NCI-H1105 (cell line): ENCODE measurements at places on chromosomes 13 and 19.

DNA sequence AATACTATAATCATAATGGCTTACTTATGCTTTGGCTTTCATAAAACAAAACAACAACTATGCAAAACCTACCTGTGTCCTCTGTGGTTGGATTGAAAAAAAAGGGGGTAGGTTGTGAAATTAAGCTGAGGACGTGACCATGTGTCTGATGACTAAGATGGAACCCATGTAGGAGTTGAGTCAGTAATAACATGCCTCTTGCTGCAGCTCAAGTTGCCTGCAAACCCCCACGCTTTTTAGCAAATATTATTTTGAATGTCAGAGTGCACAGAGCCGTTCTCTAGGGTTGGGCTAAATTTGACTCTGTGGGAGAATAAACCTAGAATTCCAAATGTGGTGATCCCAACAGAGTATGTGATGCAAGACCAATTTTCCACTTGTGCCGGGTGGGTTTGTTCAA, 209.3 kb downstream of the KCNRG start:
- DNase-seq, result no peak

GRCh38 chr19:5231857-5232678, 108.5 kb downstream of the PTPRS start:
- no peak for DNase-seq

DNA sequence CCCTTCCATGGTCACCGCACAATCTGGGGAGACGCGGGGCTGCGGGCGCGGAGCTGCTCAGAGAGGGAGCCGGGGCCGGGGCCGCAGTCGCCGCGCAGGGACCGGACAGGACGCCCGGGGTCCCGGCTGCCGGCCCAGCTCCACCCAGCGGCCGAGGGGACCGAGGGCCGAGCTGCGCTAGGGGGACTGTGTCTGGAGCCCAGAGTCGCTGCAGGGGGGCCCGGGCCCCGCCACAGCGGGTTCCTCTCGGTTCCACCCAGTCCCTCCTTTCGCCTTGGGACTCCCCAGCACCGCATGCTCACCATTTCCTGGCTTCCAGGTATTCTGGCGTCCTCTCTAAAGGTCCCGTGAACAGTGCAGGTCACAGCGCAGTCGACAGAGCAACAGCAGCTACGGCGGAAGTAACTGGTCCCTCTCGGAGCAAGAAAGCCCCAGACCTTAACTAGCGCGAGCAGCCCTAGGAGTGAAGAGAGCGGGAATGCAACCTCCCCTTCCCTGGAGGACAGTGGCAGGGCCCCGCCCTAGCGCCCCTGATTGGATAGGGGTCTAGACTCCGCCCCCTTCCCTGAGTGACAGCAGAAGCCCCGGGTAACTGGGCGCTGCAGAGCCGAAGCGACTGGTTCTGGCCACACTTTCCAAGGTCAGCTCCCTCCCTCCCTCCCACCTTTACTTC, at the start of gene ZNF878:
ZNF878 (minus strand) TSS at position 465 of the 673 bp plus-strand sequence; CDS start at position 305, 160 bp downstream.
- peak; percentile 93 for DNase-seq

GRCh38 chr19:33740811-33741396, 55.8 kb upstream of the KCTD15 start:
- DNase-seq, result no peak

GRCh38 chr19:21468791-21469190, 36.6 kb upstream of the ZNF429 start:
- DNase-seq, result no peak

GRCh38 chr19:2574971-2575630, 99.2 kb downstream of the GADD45B start:
- DNase-seq, result no peak

- no peak for DNase-seq
These were observed 181.6 kb downstream of the KLF12 start for GRCh38 chr13:73952648-73953047.

DNA sequence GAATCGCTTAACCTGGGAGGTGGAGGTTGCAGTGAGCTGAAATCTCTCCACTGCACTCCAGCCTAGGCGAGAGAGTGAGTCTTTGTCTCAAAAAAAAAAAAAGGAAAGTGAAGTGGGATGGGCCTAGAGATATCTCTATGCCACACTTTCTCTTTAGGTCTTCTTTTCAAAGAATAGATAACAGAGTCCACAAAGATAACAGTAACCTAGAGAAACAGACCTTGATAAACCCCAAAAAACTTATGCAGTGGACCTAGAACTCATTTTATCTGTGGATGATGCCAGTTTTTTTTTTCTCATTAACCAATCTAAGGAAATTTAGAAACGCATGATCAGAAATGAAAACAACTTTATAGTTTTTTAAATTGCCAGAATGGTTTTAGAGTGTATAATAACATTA, 227.4 kb downstream of the LHFPL6 start:
- no peak for DNase-seq

DNA sequence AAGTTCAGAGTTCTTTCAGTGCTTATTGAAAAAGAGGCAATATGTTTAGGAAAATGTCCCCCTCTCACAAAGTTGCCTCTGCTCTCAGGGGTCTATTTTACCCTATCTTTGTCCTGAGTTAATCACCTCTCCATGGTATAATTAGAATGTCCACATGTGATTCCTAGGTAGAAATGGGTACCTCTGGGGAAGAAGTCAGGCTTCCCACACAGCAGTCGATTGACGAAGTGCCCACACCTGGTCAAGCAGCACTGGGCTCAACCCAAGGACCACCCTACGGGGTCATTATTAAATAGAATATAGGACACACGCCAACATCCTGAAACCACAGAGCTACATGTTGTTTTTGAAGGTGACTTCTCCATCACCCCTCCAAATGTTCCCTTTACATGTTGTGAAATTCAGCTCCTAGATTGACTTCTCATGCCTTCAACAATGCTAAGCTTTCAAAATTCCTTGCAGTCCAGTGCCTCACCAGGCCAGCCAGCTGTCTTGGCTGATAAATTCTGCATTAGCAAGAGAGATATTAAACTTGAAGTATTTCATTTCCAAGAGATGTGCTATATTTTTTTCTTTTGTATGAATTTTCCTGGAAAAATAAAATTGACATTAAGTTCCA, 43.6 kb upstream of the FAM124A start:
- DNase-seq, result no peak

DNA sequence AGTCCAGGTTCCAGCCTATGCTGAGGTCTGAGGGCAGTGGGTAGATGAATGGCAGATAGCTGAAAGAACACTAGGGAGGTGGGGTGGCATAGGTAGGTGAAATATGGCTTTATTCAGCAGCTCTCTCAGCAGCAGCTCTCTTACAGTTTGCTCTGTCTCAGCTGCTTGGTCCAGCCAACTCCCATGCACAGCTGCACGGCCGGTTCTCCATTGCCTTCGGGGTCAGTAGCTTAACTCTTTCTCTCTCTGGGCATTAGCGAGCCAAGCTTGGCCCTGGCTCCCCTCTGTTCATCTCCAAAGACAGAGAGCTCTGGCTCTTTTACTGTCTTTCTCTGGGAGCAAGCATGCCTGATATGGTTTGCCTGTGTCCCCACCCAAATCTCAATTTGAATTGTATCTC, 151.9 kb downstream of the MYO16 start:
- no peak for DNase-seq

- no peak for DNase-seq
These were observed 6.0 kb upstream of the SIGLEC12 start for GRCh38 chr19:51507640-51508058.

DNA sequence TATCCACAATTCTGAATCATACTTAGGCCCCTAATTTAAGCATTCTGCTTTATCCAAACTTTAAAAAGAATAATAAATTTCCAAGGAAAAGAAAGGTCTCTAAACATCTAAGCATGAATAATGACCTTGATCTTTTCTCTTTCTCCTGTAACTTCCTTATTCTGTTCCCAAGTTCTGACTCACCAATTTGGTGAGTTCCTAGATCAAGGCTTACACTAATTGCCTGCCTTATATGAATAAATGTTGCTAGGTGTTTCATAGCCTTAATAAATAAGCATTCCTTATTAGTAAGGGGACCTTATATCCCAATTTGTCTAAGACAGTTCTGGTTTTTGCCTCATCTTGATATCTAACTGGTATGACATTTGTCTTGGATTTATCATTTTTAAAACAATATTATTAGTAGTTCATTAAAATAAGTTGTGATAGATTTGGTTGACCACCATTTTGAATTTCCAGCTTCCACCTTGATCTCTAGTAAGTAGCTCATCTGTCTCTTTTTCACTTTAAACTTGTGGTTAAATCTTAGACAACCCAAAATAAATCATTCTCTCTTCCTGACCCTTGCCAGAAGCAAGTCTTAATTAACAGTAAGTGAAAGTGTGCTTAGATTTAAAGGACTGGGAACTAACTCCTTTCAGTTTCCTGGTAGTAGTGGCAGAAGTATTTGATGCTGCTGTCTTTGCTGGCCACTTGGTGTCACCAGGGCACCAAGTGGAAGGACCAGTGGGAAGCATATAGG, 121.2 kb upstream of the MLNR start:
- no peak for DNase-seq

- no peak for DNase-seq
These were observed 20.2 kb downstream of the VSTM2B start for GRCh38 chr19:29545866-29546582.

GRCh38 chr13:24104723-24105122, 55.8 kb upstream of the SPATA13 start:
- DNase-seq, result no peak

GRCh38 chr13:104949840-104950740, 1585.4 kb downstream of the EFNB2 start:
- no peak for DNase-seq

DNA sequence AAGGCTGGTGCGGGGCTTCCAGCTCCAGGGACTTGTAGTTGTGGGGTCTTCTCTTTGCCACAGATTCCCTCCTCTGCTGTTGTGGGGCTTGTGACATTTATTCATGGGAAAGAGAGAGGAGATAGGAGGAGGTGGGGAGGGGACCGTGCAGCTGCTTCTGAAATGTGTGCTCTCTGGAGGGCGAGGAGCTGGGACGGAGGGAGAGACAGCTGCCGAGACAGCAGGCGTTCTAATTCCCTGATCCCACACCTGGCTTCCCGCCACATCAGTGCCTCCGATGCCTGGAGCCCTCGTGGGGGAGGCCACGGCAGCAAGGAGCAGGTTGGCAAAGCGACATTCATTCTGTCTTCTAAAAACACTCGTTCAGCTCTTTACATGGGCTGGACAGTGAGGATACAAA, 164.4 kb downstream of the USP12 start:
- DNase-seq, result peak; percentile 21

DNA sequence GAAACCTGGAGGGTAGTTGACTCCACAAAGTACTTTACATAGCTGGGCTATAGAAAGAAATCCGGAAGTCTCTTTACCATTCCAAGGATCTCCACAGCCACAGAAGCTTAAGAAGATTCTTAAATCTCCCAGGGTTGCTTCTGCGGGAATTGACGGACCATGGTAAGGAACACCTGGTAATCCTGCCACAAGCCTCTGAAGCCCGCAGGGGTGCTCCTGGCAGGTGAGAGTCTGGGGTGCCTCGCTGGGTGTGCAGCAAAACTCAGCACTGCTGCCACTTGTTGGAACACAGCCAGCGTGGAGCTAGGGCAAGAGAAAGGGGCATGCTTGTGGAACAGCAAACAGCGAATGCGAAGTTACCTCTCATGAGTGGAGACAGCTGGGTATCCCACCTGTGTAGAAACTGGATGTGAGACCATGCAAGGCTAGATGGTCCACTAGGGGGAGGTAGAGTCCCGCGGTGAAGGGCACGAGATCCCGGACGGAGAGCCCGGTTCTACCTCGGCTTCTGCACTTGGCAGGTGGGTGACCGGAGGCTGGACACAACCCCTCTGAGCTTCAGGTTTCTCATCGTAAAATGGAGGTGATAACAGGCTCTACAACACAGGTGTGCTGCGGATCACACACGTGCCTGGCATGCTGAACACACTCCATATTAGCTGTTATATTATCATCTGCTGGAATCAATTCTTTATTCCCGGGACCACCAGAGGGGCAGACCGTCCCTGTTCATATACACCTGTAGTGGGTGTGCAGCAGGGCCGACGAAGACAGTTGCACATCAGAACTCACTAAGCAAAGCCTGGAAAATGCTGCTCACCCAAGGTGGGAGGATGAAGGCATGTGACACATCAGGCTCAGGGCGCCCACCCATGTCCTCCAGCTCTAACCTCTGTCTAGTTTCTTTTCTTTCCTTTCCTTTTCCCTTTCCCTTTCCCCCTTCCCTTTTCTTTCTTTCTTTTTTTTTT, 24.1 kb upstream of the UBAC2 start:
- peak; percentile 53 for DNase-seq

DNA sequence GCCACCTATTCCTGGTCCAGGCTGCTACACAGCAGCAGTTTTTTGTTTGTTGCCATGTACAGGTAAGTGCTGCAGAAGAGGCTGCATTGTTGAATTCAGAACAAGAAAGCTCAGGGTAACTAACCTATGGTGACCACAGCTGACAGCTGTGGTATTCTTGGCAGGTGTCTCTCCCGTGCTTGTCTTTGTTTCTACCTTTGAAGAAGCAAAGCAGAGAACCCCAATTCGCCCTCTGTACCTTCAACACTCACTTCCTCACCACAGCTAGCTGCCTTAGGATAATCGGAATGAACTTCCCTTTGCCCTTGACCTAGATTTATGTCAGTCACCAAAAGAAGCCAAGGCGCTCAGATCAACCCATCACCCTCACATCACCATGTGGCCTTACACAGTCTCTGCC, 1703.3 kb upstream of the SLC10A2 start:
- DNase-seq, result no peak

DNA sequence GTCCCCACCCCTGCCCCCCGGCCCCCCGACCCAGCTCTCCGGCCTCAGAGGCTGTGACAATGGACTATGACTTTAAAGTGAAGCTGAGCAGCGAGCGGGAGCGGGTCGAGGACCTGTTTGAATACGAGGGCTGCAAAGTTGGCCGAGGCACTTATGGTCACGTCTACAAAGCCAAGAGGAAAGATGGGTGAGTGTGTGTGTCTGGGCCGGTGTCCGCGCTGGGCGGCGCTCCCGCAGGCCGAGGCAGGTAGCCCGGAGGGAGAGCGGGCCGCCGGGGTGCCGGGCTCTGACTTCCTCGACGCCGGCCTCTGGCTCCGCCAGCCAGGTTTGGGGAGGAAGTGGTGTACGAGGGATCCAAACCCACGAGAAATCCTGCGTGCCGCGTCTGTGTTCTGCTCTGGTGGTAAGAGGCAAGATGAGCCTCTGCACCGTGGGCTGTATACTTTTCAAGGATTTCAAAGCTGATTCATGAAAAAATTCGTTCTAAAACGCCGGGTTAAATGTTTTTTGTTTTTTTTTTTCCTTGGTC, 718 bp downstream of the CDK8 start:
- DNase-seq, result no peak

DNA sequence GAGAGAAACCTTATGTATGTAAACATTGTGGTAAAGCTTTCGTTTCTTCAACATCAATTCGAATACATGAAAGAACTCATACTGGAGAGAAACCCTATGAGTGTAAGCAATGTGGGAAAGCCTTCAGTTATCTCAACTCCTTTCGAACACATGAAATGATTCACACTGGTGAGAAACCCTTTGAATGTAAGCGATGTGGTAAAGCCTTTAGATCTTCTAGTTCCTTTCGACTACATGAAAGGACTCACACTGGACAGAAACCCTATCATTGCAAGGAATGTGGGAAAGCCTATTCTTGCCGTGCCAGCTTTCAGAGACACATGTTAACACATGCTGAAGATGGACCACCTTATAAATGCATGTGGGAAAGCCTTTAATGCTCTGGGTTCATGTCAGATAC, 24.7 kb downstream of the ZNF136 start:
- no peak for DNase-seq
